Suppressor macrophage treated with lipopolysaccharide for 4 hours (primary cell): ENCODE measurements at places on chromosomes 4 and X.

GRCh38 chrX:109847257-109848187 is 114.5 kb upstream of the ACSL4 start:
- peak; percentile 60 for DNase-seq

DNA sequence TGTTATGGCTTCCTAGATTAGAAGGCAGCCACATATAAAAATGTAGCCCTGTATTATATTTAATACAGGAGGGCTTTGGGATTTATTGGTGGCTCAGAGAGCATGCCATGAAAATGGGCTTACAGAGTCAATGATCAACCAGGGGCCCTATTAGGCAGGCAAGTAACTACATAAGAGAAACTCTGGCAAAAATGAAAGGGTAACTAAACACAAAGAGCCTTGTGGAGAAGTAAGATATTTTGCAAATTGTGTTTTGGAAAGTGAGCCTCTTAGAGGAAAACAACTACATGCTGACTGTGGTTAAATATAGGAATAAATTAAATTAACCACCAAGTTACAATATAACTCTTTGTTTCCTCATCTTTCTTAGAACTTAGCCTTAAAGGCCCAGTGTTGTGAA is 5.5 kb downstream of the SAT1 start:
- DNase-seq = peak; percentile 55

- no peak for DNase-seq
Observed at GRCh38 chr4:161869511-161869910, 294.3 kb downstream of the FSTL5 start.

DNA sequence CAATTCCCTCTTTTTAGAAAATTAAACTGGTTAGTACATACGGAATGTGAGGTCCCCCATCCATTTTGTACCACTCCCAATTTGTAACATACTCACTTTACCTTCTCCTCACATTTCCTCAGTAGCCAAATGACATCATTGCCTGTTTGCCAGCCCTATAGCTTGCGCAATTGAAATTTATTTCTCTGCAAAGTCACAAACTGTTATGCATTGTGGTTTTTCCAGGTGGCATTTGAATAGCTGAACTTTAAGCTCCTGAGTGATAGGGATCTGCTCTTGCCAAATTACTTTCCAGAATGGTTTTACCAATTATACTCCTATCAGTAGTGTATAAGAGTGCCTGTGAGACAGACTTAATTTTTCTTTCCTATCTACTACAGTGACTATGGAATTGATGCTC is 7.7 kb downstream of the COL4A5 start:
- no peak for DNase-seq

DNA sequence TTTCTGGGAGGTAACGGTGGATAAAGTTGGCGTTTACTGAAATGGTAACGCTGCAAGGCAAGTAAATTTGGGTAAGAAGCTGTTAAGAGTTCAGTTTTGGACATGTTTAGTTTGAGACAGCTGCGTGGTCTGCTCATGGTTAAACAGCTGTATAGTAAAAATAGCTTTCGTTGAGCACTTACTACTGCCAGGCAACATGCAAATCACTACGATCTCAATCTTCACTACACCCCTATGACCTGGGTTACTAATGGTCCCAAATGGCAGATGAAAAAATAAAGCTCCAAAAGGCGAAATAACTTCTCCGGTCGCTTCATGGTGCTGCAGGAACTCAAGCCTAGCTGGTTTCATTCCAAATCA is 22.2 kb downstream of the FABP2 start:
- DNase-seq = no peak

- DNase-seq = no peak
Observed at GRCh38 chrX:16134936-16135335, 11.6 kb downstream of the GRPR start.

DNA sequence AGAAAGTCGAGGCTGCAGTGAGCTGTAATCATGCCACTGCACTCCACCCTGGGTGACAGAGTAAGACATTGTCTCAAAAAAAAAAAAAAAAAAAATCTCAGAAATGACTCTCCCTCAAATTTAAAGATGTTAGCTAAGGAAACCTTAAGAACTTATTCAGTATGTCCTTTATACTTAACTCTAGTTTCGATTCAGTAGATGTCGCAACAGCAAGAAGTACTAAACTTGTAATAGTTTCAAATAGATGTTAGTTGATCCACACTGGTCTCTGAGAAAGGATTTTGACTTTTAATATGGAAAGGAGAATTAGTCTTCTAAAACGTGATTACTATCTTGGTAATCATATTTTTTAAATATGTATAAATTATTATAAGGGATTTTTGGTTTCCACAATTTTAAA is 29.6 kb downstream of the NKX3-2 start:
- no peak for DNase-seq
